ENCODE measurements at places on chromosomes 7 and 10.

DNA sequence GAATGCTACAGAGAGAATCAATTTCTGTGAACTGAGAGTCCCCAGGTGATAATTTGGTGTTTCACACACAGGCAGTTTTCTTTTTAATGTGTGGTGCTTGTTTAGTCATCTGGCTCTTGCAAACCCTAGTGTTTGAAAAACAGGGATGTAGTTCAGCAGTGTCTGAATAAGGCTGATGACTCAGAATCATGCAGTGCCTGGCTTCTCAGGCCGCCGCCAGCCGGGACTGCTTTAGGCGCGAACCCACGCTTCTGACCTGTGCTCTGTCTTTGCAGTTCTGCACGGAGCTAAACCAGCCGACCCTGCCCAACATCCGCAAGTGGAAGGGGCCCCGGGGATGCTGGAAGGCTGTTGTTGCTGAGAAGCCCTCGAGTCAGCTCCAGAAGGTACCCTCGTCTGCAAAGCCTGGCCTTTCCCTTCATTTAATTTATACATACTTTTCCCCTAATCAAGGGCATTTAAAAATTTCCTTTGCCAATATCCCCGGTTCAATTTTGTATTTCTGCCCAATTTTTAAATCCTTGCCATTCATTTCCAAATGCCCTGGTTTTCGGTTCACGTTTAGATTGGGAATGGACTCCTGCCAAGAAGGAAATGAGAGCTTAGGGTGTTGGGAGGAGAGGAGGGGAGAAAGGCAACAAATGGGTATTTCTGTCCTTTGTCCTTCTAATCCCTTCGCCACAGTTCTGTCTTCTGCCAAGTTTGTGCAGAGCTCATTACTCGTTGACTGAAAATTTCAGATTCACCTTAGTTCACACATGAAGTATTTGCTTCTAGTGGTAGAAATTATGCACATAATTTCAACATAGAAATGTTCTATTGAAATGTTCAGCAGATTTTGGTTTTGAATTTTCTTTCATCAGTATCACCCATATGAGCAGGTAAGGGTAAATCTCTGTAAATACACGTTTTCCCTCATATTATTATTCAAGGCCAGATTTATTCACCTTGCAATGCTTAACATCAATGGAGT lies 108.5 kb upstream of the ANLN start:
- peak; percentile 15 for DNase-seq

- no peak for DNase-seq
Observed at GRCh38 chr10:23910291-23910690, 298.6 kb upstream of the KIAA1217 start.

DNA sequence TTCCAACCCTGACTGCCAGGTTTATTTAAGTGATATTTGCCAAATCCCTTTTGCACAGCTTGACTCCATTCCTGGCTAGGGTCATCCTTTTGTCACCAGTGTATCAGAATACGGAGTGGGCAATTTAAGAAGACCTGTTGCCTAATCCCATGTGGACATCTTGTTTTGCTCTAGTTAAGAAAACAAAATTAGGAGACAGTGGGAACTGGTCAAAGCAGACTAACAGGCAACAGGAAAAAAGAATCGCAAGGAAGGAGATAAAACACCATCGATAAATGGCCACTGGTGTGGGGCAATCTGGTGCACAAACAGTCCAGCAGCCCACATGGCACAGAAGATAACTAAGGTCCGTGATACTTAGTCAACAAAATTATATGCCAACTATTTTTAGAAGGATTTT lies 21.4 kb downstream of the KDM7A start:
- no peak for DNase-seq

GRCh38 chr10:30833628-30833970 lies 198.1 kb downstream of the ZNF438 start:
- no peak for DNase-seq

DNA sequence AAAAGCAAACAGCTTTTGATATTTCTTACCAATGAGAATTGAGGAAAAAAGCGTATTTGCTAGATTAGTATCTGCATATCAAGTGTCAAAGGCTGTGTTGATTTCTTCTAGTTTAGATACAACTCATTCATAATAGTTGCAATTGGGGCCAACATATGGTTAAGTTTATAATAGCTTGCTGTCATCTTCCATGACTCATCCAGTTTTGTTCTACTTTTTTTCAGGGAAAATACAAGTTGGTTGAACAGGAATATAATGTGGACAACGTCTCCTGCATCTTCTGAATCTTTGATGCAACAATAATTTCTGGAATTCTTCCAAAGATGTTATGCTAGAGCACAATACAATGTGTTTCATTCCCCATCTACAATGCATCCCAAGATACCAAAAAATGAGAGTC lies 182.0 kb downstream of the THSD7A start:
- DNase-seq, result no peak

All from NCI-H1436 (cell line).